ENCODE measurements at places on chromosomes 7 and 10.

- peak; percentile 24 for DNase-seq
Measured at GRCh38 chr10:114172216-114172615, 1.8 kb downstream of the CCDC186 start.

DNA sequence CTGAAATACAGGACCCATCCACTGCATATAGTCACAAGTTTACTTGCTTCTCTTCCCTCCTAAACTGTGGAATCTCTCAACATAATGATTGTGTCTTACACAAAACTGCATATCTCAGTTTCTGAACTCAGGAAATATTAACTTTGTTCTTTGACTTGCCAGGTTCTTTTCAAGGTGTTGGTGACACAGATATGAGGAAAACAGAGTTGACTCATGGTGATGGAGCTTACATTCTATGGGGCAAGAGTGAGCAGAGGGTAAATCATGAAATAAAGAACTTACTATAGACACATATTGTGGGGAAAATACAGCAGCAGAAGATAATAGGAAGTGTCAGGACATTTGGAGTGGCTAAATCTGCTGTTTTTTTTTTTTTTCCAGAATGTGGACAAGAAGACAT is 72.5 kb upstream of the IGFBP3 start:
- no peak for DNase-seq

DNA sequence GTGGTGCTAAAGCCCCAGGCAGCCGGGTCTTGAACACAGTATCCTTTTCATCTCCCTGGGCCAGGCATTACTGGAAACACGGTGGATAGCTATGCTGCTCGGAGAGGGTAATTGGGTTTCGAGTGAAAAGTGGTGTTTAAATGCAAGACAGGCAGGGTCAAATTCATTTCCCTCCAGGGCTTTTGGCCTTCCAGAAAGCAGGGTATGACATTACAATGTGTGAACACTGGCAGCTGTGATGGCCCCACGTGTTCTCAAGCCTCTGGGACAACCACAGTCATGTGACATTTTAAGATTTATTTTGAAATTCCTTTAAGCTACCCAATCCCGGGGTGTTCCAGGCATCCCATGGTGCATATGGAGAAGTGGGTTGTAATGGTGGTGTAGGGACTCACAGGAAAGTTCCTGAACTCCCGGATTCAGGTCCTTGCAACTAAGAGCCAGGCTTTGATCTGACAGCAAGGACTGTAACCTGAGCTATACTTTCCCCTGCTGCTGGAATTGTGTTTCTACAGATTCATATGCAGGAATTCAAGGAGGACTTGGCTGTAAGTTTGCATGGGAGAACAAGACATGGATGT is 46.8 kb downstream of the INSYN2A start:
- DNase-seq: peak; percentile 32

- DNase-seq: no peak
Measured at GRCh38 chr10:23461557-23461956, 22.7 kb downstream of the OTUD1 start.

- no peak for DNase-seq
Measured at GRCh38 chr10:33618196-33618595, 283.7 kb upstream of the NRP1 start.
